ENCODE measurements at places on chromosomes 6 and 20. TPM values are rescaled to one million over a fixed set of nuclear protein-coding genes. Genes with fewer than 3 reads are reported as not detected.
A peak's percentile ranks its signal among the peaks of the same experiment; 100 is the strongest.

DNA sequence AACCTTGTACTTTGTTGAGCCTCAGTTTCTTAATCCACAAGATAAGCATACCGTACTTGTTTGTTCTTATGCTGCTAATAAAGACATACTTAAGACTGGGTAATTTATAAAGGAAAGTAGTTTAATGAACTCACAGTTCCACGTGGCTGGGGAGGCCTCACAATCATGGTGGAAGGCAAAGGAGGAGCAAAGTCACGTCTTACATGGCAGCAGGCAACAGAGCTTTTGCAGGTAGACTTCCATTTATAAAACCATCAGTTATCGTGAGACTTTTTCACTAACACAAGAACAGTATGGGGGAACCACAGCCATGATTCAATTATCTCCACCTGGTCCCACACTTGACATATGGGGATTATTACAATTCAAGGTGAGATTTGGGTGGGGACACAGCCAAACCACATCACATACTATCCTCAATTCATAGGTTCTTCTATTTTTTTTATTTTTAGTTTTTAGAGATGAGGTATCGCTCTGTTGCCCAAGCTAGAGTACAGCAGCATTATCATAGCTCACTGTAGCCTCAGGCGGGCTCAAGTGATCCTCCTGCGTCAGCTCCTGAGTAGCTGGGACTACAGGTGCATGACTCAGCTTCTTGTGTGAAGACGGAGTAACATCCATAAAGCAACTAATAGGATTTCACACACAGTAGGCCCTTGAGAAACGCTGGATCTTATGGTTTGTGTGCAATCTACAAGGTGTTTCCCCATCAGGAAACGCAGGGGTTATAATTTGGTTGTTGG, 76.7 kb upstream of the IYD start:
- H3K27me3 ChIP-seq = peaks cover 35% of the 10 kb centered on the region
- no peak for DNase-seq
- H3K4me1 ChIP-seq = no peaks in the 10 kb centered on the region
- H3K27ac ChIP-seq = no peak overlapping the region
- H3K4me3 ChIP-seq = no peak overlapping the region

DNA sequence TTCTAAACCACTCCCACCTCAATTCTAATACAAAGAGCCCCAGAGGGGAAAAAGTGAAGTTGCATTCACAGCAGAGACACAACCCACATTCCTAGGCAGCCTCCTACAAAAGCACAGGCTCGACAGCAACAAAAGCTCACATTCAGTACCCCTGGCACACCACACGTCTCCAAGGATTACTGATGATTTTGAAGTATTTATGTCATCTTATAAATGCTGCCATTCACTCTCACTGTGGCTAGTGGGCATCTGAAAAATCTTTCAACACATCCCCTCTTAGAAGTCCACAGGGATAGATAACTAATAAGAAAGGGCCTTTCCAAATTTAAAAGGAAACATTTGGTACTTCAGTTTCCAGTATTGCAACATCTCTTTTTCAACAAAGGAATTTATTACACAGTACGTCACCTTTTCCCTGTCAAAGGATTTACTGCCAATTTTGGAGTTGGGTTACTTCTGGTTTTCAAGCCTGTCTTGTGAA, 146.7 kb downstream of the TASP1 start:
- H3K27ac ChIP-seq = peak overlapping the region; percentile 46
- H3K4me3 ChIP-seq = no peak overlapping the region
- peak; percentile 19 for DNase-seq
- no peaks in the 10 kb centered on the region for H3K36me3 ChIP-seq
- peaks cover 19% of the 10 kb centered on the region for H3K4me1 ChIP-seq

The MUC22 gene
- total RNA-seq = 0.08 TPM

- H3K27ac ChIP-seq = no peak overlapping the region
- H3K4me3 ChIP-seq = no peak overlapping the region
- H3K36me3 ChIP-seq = no peaks in the 10 kb centered on the region
- H3K27me3 ChIP-seq = no peaks in the 10 kb centered on the region
These were observed 260.4 kb upstream of the THEMIS start for GRCh38 chr6:128161263-128161662.

The SLC44A4 gene
- total RNA-seq = 0.08 TPM

The ATP6V1G2 gene
- total RNA-seq = 1.6 TPM

DNA sequence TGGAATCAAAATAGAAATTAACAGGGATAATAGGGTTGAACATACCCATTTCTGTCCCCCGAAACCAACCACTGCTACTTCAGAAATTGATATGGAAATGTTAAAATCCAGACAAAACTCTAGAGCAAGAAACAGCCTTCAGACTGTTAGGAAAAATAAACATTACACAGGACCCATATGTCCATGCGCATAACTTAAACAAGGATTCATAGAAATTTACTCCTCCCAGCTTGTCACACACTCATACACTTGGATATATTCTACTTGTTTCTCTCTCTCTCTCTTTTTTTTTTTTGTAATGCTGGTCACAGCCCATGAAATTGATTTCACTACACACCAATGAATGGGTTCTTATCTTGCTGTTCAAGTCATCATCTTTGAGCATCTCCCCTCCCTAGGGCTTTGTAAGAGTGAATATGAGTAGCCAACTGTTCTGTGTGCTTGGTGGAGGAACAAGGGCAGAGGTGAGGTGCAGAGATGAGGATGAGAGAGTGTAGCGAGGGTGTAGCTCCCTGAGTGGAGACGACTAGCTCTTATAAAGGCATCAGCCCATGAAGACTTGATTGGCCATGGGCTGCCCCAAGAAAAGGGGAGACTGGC, 61.8 kb upstream of the MLN start:
- no peaks in the 10 kb centered on the region for H3K4me1 ChIP-seq
- H3K27me3 ChIP-seq = peaks cover 91% of the 10 kb centered on the region
- H3K36me3 ChIP-seq = no peaks in the 10 kb centered on the region
- DNase-seq = no peak

The CST1 gene
- total RNA-seq = not detected

The ECT2L gene
- 1.6 TPM for total RNA-seq

DNA sequence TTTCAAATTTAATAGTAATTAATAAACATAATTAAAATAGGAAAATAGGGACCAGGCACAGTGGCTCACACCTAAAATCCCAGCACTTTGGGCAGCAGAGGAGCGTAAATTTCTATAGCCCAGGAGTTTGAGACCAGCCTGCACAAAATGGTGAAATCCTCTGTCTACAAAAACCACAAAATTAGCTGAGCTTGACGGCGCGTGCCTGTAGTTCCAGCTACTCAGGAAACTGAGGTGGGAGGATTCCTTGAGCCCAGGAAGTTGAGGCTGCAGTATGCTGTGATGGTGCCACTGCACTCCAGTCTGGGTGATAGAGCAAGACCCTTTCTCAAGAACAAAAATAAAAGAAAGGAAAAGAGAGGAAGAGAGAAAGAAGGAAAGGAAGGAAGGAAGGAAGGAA, 1387.0 kb upstream of the ADGRB3 start:
- no peaks in the 10 kb centered on the region for H3K36me3 ChIP-seq
- no peaks in the 10 kb centered on the region for H3K4me1 ChIP-seq
- H3K27ac ChIP-seq = no peak overlapping the region

GRCh38 chr6:36072681-36073080, 45.1 kb downstream of the MAPK14 start:
- H3K4me3 ChIP-seq = no peak overlapping the region
- no peak overlapping the region for H3K27ac ChIP-seq
- peaks cover 25% of the 10 kb centered on the region for H3K36me3 ChIP-seq
- H3K4me1 ChIP-seq = peaks cover 20% of the 10 kb centered on the region

The MROH8 gene
- total RNA-seq = 3.6 TPM

DNA sequence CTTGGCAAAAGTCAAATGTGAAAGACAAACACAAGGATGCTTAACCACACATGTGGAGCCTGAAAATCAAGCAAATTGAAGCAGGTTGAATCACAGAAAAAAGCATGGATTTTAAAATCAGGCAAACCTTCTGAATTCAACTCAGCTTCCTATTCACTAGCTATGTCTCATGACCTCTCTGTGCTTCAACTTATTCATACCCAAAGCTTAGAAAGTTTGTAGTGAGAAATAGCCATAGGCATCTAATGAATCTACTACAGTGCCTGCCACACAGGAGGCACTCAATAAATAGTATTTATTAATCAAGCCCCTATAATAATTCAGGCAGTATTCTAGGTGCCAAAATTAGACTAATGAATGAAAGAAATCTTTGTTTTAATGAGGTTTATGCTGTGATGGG, 112.2 kb upstream of the TNFAIP3 start:
- no peak overlapping the region for H3K4me3 ChIP-seq
- no peaks in the 10 kb centered on the region for H3K27me3 ChIP-seq
- H3K27ac ChIP-seq = no peak overlapping the region
- DNase-seq = no peak

DNA sequence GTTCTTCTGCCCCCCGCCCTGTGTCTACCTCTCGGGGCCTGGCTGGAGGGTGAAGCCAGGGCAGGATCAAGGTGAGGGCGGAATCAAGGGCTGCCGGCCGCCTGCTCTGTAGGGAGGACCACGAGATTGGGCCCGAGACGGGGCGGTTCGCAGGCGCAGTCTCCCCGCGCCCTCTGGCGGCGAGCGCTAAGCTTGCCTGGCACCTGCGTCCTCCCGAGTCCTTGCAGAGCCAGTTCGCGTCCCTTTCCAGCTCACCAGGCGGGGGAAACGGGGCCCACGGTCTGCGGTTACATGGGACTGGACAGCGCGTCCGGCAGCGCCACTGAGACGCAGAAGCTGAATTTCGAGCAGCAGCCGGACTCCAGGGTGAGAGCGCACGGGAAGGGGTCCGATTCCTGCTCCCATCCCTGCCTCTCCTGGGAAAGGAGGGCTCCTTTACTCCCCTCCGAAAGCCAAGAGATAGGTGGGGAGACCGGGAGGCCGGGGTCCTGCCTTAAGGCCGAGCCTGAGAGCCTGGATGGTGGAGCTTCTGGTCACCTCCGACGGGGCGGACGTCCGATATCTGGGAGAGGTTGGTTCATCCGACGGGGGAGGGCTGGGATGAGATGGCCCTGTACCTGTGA, 3.6 kb upstream of the MATN4 start:
- H3K27me3 ChIP-seq = peaks cover 94% of the 10 kb centered on the region
- no peak overlapping the region for H3K4me3 ChIP-seq
- no peaks in the 10 kb centered on the region for H3K36me3 ChIP-seq
- no peaks in the 10 kb centered on the region for H3K4me1 ChIP-seq
- H3K27ac ChIP-seq = no peak overlapping the region

DNA sequence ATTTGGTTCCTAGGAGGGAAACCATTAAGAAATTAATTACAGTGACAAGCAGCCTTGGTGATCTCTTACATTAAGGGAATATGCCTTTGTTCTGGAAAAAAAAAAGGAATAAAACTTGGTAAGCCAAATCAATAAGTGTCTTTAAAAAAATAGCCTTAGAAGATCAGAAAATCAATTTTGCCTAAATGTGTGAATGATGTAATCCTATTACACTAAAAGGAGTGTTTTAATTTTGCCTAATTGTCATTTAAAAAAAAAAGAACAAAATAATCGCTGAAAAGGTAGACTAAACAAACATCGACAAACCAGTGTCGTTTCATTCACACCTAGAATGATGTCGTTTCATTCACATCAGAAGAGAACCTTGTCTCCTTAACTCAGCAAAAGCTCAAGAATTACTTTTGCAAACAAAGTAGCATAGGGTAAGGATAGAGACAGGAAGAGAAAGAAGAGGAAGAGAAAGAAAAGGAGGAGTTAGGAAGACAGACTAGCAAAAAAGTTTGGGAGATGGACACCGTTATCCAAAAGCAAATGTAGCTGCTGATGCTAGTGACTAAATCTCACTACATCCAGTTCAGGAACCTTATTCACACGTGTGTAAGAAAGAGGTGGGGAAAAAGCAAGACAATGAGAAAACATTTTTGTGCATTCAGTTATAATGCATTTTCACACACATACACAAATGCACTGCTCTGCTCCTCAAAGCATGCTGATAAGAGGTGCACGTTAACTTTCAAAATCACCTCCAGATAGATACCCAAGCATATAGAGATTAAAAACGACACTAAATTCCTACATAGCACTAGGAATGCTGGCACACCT, 60.6 kb downstream of the HIVEP2 start:
- no peaks in the 10 kb centered on the region for H3K36me3 ChIP-seq
- no peaks in the 10 kb centered on the region for H3K27me3 ChIP-seq
- DNase-seq = no peak
- H3K4me1 ChIP-seq = peaks cover 60% of the 10 kb centered on the region

- no peak overlapping the region for H3K4me3 ChIP-seq
- peaks cover 65% of the 10 kb centered on the region for H3K4me1 ChIP-seq
- H3K27ac ChIP-seq = peak overlapping the region; percentile 91
- H3K36me3 ChIP-seq = no peaks in the 10 kb centered on the region
- peak; percentile 47 for DNase-seq
- no peaks in the 10 kb centered on the region for H3K27me3 ChIP-seq
These were observed 295.2 kb downstream of the QKI start for GRCh38 chr6:163709693-163710092.

DNA sequence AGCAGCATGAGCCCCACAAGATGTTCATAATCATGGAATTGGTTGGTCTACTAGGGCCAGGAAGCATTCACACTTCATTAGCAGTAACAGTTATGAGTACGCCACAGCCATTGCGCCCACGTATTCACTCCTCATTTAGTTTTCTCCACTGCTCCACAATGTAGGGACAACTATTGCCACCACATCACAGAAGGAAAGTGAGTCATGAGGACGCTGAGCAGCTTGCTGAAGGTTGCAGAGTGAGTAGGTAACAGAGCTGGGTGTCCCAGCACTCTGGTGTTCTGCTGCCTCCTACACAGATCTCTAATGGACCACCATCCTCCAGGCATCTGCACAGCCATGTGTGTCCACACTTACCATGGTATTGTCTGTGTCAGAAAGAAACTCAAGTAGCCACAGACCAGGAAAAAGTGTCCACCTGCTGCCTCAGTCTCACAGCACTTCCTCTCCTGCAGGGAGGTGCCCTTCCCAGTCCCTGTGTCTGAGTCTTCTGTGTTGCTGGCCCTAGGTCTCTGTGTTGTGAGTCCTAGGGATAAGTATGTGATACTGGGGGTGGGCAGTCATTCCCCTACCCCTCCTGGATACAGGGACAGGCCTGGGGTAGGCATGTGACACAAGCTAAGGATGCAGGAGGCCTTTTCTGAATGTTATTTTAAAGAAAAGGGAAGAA, 103.9 kb downstream of the TTLL2 start:
- DNase-seq = no peak
- H3K36me3 ChIP-seq = no peaks in the 10 kb centered on the region
- H3K4me1 ChIP-seq = no peaks in the 10 kb centered on the region
- no peaks in the 10 kb centered on the region for H3K27me3 ChIP-seq
- H3K27ac ChIP-seq = no peak overlapping the region
- no peak overlapping the region for H3K4me3 ChIP-seq

DNA sequence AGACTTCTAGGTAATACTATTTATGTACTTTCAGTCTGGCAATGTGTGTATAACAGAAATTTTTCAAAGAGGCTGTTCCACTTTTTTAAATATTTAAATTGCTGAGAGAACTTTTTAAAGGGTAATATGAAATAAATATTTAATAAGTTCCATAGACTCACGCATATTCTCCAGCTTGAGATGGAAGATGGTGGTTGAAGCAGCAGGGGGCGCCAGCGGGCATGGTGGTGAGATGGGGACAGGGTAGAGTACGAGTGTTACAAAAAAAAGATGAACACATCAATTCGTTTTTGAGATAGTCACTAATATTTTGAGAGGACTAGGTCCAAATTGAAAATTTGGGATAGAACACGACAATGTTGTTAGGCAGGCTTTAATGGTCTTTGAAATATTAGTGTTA, 68.4 kb downstream of the RSPO3 start:
- H3K27me3 ChIP-seq = no peaks in the 10 kb centered on the region
- no peak overlapping the region for H3K4me3 ChIP-seq
- peak; percentile 78 for DNase-seq
- H3K27ac ChIP-seq = no peak overlapping the region
- H3K4me1 ChIP-seq = peaks cover 13% of the 10 kb centered on the region

Data from left ventricle myocardium inferior (tissue), 1 donor.